Left lobe of liver (tissue), 2 donors: ENCODE measurements at places on chromosomes 6 and 20. TPM values are rescaled to one million over a fixed set of nuclear protein-coding genes. Genes with fewer than 3 reads are reported as not detected.

GRCh38 chr20:19344341-19344740, 131.9 kb downstream of the SLC24A3 start:
- no peak for DNase-seq

DNA sequence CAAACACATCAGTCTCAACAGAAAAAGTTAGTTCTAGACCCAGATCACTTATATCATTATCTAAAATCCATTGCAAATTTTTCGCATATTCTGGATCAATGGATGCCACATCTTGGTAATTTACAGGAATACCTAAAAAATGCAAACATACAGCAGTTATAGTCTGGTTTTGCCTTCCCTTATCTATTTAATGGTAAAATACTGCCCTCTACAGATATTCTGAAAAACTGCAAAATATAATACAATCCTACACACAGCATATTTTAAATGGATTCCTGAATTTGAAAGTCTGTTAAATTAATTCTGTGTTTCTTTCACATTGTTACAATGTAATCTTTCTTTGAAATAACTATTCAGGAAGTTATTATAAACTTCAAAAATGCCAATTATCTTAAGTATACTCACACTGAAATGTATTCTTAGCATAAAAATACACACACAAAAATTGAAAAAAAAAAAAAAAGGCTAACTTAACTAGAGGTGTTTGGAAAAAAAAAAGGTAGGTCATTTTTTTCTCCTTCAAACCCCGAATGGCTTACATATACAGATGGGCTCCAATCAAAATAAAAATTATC, 88.4 kb downstream of the HACE1 start:
- no peak for DNase-seq

GRCh38 chr6:158057213-158057987, 75.7 kb downstream of the SYNJ2 start:
- no peak for DNase-seq

DNA sequence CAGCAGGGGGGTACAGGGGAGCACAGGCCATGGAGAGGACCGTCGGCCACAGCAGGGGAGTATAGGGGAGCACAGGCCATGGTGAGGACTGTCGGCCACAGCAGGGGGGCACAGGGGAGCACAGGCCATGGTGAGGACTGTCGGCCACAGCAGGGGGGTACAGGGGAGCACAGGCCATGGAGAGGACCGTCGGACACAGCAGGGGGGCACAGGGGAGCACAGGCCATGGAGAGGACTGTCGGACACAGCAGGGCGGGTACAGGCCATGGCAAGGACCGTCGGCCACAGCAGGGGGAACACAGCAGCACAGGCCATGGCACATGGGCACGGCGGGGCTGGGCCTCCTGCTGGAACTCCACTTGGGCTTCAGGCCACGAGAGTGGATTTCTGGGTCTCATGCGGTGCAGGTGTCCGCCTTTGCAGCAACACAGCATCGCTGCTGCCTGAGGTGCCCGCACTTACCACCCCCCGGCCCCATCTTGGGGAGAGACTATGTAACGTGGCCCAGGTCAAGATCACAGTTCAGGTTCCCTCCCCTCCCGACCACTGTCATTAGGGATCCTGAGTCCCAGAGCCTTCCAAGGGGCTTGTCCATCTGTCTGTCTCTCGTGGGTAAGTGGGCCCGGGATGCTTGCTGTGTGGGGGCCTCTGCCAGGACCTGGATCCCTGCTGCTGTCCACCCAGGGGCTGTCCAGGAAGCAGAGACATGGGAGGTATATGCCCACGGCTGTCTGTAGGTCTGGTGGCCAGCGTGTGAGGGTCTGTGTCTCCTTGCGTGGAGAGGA, 2.5 kb downstream of the NPBWR2 start:
- DNase-seq: peak; percentile 43

- no peak for DNase-seq
These were observed 181.2 kb upstream of the FLRT3 start for GRCh38 chr20:14518648-14519047.

- DNase-seq: no peak
These were observed 26.3 kb upstream of the SLC22A3 start for GRCh38 chr6:160321729-160322505.

DNA sequence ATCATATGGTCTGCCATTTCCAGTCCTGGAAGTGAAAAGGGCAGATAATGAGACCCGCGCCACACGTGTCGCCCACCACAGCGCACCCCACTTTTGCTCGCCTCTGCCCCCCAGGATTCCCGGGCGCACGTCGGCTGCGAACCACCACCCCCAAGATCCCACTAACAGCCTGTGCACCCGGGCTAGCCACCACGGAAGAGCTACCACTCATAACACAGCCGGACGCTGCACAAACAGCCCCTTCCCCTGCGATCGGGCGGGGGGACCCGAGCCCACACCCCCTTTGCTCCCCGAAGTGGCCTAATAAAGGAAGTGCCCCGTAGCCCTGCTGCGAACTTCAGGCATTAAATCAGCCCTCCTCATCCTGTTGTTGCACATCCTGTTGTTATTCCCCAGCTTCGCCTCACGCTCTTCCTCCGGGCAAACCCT, 506 bp downstream of the CITED2 start:
- no peak for DNase-seq

GRCh38 chr20:33062105-33062824, 8.6 kb downstream of the BPIFB3 start:
- no peak for DNase-seq

DNA sequence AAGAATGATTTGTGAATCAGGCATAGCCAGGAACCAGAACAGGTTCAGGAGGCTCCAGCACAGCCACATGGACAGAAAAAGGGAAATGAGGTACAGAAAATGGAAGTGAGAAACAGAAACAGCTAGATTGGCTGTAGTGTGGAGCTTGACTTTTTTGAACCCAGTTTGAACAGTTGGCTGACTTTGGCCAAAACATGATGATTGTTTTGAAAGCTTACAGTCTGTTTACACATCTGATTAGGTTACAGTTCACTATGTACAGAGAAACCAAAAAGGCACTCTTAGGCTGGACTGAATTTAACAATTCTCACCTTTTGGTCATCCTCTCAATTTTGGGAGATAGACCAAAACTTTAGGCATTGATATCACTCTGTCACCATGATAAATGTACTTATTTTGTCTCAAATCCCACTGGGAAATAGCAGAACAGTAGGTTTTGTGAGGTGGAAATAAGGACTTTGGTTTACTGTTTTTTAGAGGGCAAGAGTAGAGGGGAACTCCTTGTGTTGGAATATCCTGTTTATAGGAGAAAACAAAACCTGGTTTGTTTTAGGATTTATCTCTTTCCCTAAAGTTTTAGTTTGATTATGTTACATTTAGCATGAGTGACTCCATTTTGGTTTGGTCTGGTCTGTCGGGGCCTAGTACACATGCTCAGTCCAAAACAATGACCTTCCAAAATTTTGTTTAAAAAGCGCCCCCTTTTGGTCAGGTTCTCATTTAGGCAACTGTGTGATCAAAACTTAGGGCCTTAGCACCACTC, 123.1 kb downstream of the OLIG3 start:
- no peak for DNase-seq

Gene RIN2
- 13.8 TPM for total RNA-seq
